ENCODE measurements at places on chromosomes 1 and 21.
A peak's percentile ranks its signal among the peaks of the same experiment; 100 is the strongest.

DNA sequence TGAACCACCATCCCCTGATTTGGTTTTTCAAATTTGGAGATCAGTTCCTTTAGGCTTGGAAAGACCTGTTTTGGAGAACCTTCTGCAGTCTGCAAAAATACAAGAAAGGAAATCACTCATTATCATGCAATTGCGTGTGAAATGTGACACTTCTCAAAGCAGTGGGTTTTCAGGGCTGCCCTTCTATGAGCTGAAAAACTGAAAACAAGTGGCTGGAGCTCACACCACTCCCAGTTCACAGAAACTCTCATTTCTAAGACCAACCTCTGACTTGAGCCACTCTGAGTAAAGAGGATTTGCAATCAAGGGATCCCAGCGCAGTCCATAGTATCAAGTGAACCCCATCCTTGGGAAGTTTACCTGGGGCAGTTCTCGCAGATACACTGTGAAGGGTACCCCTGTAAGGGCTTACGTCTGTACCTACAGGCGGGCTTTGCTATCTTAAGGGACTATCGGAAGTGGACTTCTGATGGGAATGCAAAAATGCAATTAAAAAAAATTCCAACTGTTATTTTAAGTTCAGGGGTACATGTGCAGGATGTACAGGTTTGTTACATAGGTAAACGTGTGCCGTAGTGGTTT lies 12.8 kb downstream of the SH2D1B start:
- no peak for DNase-seq

DNA sequence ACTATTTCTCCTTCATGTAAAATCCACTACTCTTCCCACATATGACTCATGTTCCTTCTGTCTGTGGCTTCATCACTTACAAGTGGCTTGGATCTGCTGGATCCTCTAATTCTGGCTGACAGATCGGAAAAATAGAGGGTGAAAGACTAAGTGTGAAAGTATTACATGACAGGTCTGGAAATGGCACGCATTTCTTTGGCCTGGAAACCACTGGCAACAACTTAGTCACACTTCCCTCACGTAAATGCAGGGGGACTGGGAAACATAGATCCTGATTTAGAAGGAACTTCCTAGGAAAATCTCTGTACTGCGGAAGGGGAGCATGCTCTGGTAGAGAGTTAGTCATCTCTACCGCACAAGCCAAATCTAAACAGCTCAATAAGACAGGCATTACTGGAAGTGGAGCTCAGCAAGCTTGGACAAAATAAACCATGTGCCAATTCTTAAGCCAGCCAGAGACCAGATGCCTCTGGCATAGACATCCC lies 305.4 kb upstream of the PTBP2 start:
- no peak for DNase-seq

DNA sequence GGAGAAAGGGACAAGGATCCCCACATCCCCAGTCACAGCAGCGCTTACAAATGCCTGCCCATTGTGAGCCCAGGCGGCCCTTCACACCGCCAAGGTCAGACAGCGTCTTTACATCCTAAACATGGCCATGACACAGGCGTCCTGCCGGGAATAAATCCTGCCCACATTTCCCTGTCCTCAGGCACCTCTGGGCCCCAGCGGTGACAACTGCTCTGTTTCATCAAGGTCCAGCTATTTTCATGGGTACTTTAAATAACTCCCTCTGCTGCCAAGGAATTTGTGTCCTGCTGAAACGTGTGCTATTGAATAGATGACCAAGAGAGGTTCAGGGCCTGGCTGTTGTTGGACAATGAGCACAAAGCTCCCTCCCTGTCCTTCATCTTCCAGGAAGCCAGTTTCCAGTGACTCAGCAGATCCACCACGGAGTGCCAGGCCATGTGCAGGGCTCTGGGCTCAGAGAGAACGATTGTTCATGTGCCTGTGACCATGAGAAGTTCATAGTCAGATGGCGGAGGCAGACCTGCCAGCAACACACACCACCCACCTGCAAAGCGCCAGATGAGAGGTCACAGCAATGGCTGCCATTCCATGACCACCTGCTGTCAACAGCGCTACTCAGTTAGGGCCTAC lies 195.8 kb downstream of the MATN1 start:
- DNase-seq: no peak

- no peak for DNase-seq
Measured at GRCh38 chr1:208242941-208243526, 1.1 kb downstream of the PLXNA2 start.

- DNase-seq: no peak
Measured at GRCh38 chr21:46071082-46071481, 26.8 kb upstream of the COL6A2 start.

- DNase-seq: no peak
Measured at GRCh38 chr1:97262842-97263241, 541.3 kb downstream of the PTBP2 start.

- no peak for DNase-seq
Measured at GRCh38 chr1:35164893-35165292, 28.1 kb downstream of the SFPQ start.

- no peak for DNase-seq
Measured at GRCh38 chr1:232893481-232894313, 56.7 kb upstream of the NTPCR start.

DNA sequence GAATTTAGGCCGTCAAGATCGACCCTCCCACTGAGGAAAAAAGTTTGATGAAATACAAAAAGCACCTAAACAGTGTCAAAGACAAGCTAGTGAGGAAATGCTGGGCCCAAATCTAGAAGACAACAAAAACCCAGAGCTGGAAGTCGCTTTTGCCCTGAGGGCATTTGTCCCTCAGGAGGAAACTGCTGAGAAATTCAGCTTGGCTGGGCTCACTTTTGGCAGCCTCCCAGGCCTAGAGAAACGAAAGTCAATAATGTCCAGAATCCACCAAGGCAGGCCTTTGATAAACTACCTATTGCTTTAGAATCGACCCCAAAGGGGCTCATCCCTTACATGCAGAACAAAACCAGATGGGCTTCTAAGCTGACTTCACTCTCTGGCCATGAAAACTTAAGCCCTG lies 38.9 kb downstream of the SYT2 start:
- no peak for DNase-seq

DNA sequence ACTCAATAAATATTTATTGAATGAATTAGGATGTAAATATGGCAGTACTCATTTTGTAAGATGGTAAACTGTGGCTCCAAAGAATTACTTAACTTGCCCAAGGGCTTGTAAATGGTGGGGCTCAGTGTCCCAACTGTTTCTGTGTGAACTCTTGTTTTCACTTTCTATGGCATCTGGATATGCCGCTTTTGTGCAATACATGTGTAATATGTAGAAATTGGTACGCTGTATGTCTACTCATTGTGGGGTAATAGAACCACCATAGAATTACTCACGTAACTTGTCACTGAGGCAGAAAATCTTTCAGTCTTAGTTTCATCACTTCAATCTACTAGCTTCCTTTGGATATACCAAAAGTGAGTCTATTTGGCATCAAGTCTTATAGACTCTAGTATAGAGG lies 977 bp downstream of the PRPF3 start:
- DNase-seq: no peak

GRCh38 chr1:54498383-54499096 lies 49.5 kb upstream of the ACOT11 start:
- no peak for DNase-seq

- DNase-seq: no peak
Measured at GRCh38 chr1:207984831-207985572, 74.1 kb upstream of the CD34 start.

- no peak for DNase-seq
Measured at GRCh38 chr1:40353082-40353481, 20.4 kb upstream of the SMAP2 start.

DNA sequence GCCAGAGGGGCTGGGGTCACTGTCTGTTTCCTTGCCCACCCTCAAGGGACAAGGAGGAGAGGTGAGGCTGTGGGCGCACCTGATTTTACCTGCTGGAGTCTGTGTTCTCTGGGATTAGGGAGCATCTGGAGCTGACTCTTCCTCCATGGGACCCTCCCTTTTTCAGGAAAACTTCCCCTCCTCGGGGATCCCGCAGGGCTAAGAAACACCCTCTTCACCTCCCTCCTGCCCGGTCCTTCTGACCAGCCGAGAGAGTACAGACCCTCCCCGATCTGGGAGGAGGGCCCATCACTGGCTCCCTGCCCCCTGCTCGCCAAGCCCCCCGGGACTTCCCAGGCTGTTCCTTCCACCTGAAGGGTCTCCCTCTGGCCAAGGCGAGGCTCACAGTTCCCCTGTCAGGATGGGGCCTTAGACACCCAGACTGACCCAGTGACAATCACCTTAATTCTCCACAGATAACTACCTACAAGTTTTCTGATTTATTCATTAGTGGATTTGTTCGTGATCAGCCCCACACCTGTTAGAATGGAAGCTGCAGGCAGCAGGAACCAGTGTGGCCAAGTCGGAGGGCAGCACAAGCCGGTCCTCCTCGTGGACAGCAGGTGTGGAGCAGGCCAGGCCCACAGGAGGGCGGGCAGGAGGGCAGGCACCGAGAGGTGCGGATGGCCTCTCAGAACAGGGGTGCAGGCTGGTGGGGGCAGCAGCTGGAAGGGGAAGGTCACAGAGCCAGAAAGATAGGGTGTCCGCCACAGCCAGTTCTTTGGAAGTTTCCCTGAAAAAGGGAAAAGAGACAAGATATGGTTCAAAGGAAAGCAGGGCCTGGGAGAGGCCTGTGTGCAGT lies 15.9 kb upstream of the SAMD11 start:
- DNase-seq: no peak

- DNase-seq: no peak
Measured at GRCh38 chr21:37686991-37687810, 229.1 kb downstream of the KCNJ6 start.

DNA sequence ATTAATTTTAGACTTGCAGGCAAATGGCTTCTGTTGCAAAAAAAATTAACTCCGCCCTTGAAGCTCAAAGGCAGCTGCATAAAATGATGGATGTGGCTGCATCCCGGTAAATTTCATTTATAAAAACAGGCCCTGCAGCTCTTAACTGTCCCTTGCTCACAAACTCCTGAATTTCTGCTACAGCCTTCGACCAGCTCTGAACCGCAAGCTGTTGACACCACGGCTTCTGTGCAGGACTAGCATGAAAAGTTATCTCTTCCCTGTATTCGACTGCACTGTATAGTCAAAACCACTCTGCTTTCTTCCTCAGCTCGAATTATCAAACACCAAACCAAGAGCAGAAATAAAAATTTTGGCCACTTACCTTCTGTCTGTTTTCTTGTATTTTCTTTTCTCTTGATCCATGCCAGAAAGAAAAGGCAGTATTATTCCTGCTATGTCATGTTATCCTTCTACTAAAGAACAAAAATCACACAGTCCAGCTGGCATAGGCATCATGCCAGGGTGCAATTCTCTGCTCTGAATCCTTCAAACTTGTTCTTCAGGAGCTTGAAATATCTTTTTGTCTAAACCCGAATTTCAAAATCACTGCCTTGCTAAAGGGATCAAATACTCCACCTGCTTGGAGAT lies 195.5 kb upstream of the NCAM2 start:
- no peak for DNase-seq

- DNase-seq: no peak
Measured at GRCh38 chr1:34361781-34362357, 185.2 kb downstream of the C1orf94 start.

DNA sequence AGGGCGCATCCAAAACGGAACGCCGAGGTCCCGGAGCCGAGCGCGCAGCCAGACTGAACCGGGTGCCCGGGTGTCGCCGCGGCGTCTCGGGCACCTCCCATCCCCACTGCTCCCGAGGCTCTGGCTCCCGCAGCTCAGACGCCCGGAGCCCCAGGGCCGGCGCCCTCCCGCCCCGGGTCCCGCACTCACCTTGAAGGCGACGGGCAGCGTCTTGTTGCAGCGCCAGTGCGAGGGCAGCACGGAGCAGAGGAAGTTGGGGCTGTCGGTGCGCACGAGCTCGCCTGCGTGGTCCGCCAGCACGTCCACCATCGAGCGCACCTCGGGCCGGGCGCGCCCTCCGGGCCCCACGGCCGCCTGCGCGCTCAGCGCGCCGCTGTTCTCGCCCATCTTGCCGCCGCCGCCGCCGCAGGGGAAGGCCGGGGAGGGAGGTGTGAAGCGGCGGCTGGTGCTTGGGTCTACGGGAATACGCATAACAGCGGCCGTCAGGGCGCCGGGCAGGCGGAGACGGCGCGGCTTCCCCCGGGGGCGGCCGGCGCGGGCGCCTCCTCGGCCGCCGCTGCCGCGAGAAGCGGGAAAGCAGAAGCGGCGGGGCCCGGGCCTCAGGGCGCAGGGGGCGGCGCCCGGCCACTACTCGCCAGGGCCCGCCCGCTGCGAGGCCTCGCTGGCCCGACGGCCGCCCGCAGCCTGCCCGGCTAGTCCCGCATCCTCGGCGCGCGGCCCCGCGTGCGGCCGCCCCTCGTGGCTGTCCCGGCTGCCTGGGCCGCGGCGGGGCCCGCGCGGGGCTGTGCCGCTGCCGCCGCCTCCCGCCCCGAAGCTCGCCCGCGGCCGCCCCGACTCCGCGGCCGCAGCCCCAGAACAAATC lies 447 bp downstream of the RUNX3 start:
- DNase-seq: peak; percentile 63

DNA sequence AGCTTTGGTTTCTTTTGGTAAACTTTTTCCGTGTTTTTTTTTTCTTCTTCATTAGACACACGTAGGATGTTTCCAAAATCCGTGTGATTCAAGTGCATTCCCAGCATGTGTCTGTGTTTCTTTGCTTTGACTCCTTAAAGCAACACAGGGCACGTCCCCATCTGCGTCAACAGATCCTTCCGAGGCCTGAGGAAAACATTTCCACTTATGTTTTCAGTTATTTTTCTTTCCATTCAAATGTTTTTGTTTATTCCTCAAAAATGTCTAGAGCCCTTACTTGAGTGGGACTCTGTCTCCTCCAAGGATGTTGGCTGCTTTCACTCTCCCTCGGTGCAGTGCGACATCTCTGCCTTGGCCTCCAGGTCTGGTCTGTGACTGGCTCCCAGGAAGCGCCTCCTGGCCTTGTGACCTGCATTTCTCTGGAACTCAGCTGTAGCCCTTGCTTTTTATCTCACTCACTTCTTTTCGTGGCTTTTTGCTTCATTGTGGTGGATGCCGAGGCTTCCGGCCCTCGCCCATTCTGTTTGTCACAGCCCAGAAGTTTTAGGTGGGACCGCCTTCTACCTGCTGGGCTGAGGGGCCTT lies 31.3 kb upstream of the SLC19A1 start:
- no peak for DNase-seq

- DNase-seq: no peak
Measured at GRCh38 chr1:248852481-248853405, 6.1 kb downstream of the ZNF692 start.

DNA sequence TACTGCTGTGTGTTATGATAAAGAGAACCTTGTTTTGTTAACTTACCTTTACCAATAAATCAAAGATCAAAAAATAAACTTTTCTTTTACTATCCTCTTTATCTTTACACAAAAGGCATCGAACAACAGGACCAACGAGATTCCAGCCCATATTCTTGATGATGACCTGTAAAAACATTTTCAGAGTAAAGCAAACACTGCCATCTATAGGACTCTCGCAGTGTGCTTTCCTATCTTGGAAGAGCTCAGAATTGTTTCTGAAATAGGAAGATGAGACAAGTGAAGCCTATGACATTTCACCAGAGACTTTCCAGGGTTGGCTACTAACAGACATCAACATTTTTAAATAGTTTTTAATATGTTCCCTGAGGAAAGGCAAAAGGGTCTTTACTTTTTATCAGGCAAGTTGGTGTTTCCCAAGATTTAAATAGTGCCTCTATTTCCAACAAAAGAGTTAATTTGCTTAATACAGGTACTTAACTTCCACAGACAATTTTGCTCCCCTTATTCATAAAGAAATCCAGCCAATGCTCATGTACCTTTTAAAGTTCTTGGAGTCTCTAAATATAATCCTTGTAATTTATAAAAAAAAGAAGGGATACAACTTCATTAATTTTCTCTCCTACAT lies 7.3 kb downstream of the GLMN start:
- no peak for DNase-seq

Data from effector memory CD8-positive, alpha-beta T cell (primary cell).